ENCODE measurements at places on chromosomes 4 and X.

DNA sequence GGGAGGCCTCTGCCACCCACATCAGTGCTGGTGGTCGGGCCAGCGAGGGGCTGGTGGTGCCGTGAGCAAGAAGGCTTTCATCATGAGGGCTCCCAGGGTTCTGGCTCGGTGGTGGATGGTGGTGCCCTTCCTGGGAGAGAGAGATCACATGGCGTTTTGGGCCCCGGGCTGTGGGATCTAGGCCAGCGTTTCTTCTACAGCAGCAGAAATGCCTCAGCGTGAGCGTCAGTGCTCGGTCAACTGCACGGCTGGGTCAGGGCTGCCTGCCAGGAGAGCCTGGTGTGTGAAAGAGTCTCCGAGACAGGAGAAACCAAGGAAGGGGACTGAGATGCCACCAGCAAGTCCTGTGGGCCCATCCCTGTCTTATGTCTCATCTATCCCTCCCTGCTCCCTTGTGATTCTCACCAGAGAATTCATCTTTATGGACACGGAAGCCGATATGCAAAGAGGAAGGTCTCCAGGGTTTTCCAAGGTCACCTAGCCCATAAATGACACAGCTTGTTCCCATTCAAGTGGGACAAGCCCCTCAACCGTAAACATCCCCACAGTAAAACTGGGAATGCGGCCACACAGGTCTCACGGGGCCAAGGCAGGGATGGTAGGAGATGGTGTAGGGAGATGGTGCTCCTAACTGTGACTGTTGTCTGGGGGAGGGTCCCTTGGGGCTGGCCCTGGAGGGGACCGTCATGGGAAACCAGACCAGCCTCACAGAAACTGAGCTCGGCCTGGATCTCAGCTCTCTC is 99.2 kb downstream of the SORCS2 start:
- DNase-seq = peak; percentile 54

GRCh38 chr4:138894709-138895108 is 120.9 kb upstream of the NOCT start:
- DNase-seq = no peak

DNA sequence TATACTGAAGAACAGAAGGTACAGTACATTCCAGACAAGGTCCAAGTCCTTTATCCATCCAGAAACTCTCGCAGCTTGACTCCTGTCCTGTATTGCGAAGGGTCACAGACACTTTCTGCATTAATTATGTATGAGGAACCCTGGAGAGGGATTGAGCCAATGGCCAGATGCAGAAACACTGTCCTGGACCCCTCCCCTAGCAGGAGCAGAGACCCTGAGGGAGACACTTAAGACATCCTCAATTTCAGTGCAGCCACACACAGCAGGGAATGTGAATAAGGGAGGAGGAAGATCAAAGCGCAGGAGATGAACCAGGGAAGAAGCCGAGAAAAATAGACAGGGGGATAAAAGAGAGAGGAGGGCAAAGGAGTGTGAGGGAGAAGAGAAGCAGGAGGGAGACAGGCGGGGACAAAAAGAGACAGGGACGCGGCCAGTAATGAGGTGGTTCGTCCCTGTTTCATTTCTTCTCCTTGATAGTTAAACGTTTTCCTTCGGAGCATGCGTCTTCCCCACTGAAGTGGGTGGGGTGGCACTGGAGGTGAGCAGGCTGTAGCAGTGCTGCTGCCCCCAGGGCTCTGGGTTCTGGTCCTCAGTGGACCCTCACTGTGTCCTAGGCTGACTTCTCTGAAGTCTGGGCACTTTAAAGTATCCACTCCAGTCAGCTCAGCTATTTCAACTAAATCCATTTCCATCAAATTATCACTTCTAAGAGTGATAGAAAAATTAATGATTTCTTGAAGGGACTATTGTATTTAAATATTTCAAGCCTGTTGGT is 356.4 kb upstream of the NOCT start:
- DNase-seq = no peak

GRCh38 chr4:152479428-152480026 is 56.4 kb downstream of the FBXW7 start:
- DNase-seq = peak; percentile 84

DNA sequence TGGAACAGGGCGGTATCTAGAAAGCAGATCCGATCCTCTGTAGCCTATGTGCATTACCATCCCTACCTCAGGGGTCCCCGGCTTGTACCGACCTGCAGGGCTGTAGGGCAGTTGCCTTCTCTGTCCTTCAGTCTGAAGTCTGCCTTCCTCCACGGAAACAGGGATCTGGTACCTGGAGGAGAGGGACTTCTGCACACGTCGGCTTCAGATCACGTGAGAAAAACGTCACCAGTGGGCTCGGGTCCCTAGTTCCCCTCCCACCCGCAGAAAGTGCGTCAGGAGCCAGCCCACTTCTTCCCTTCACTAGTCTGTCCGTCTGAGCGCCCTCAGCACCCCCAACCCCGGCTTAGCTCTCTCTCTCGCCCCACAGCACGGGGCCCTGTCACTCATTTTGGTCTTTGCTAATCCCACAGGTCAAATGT is at the start of gene TCEAL5:
Gene TCEAL5 (minus strand): TSS at position 170 of the 422 bp plus-strand sequence. CDS start 2,187 bp downstream, outside the sequence.
- no peak for DNase-seq

DNA sequence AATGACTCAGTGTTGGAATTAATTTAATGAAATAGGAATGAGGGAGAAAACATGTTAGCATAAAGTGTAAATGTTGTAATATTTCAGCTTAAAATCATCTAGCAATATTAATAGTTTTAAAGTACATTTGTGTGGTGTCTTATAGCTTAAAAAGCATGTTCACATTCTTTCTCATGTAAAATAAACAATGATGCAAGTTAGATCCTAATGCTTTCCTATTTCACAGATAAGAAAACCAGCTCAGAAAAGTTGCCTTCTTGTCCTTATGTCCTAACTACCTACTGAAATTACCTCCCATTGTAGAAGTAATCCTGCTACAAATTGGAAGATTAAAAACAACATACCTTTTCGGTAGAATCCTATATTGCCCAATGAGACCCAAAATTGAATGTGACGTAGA is 40.9 kb upstream of the PRDM8 start:
- DNase-seq = no peak

GRCh38 chr4:15917297-15917696 is 21.2 kb downstream of the FGFBP1 start:
- no peak for DNase-seq

GRCh38 chrX:2342281-2342688 is 158.5 kb downstream of the DHRSX start:
- DNase-seq = no peak

DNA sequence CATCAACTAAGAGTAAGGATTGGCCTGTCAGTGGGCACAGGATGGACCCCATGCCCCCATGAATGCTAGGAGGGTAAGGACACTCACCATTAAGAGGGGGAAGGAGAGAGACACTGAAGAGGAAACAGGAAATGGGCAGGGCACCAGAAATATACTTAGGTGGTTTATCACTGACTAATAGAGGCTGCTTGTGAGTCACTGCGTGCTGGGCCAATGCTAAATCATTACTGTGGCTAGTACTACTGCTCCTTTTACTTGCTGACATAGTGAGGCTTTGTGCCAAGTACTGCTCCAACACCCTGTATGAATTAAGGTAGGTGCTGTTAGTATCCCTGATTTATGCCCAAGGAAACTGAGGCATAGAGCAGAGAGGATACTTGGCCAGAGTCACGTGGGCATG is 130.4 kb upstream of the FRMPD4 start:
- DNase-seq = peak; percentile 92

DNA sequence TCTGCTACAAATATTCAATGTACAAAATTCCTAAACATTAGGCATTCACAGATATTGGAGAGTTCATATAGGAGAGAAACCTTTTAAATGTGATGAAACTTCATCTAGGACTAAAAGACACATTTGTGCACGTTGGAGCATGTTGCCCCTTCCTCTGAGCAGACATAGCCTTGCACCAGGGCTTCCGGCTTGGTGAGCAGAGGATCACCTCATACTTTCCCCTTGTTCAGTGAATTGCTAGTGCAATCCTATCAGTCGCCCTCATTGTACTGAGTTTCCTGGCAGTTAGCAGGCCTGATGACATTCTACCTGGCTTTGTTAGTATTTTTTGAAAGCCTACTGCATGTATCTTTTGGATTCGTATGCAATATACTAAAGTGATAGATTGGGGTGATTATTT is 466.2 kb downstream of the SPRY1 start:
- no peak for DNase-seq

GRCh38 chr4:1178300-1179088 is 6.1 kb upstream of the SPON2 start:
- DNase-seq = no peak
